NCI-H1417 (cell line): ENCODE measurements at places on chromosomes 6 and 20.
A peak's percentile ranks its signal among the peaks of the same experiment; 100 is the strongest.

DNA sequence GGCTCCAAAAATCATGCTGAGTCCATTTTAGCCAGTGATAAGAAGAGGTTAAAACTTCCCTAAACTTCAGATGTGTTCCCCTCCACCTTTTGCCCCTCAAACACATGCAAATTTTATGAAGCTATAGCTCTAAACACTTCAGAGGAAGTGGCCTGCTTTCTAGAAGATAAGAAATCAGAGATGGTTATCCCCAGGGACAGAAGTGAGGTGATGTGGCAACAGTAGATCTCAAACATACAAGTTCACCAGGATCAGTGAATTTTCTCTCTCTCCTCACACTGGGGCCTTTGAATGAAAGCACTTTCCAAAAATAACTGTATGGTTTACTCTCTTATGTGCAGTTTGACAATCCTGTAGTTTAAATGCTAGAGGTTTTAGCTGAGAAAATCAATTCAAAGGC lies 332.0 kb downstream of the BTBD9 start:
- no peak for DNase-seq

- peak; percentile 81 for DNase-seq
Measured at GRCh38 chr20:61115364-61116065, 136.5 kb upstream of the CDH4 start.

DNA sequence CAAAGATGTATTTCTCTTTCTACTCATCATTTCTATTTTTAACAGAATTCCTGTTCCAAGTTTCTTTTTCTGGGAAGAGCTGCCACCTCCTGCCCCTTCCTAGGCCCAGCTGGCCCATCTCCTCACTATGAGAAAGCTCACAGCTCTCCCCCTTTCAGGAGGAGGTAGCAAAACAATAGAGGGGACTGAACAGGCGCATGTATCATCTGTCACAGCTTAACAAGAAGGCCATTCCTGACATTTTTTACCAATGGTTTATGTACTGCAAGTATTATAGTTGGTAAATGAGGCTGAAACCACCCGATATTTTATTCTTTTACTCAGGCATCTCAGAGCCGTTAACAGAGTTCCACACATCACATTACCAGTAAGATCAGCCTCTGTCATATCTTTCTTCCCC lies 103.7 kb upstream of the MTHFD1L start:
- no peak for DNase-seq

DNA sequence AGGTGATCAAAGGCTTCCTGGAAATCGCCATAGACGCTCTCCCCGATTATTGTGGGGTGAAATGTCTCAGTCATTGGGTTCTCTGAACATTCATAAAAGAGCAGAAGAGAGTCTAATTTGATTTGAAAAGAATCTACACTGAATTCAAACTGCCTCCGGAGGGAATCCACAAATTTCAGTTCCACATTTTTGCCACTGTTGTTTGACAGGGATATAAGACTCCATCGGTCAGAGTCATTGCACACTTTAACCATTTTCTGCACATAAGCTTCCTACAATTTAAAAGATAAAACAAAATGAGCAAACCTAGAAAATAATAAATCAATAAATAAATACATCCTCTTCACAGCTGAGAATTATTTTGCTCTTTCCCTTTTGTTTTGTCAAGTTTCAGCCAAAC lies 2.3 kb downstream of the TENT5A start:
- no peak for DNase-seq

- no peak for DNase-seq
Measured at GRCh38 chr6:34374508-34374907, 18.0 kb downstream of the NUDT3 start.

DNA sequence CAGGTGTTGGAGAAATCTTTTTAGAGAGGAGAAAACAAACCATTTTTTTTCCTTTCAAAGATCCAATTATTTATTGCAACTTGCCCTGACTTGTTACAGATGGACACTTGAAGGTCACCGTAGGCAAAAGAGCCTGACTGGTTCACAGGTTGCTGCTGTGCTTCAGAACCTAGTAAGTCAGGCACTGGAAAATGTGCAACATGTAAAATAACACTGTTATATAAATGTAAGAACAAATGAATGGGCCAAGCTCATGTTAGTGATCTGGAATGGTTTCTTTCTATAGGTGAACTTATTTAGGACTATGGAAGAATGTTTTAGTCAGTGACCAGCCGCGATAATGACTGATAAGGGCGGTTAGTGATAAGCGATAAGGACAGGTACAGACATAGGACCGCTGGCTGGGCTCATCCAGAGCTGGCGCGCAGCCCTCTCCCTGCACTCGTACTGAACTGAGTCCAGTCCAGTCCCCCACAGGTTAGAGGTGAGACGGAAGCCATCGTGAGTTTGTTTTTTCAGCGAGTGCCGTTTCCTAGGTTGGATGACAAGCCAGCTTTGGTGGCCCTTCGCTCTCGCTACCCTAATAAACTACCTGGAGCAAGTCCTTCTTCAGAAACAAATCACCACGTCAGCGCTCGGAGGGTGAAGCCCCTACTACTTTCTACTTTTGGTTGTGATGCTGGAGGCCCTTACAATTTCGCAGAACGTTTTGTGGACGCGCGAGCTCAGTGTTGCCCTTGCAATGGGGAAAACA lies 94.4 kb upstream of the PRDM1 start:
- DNase-seq, result no peak

GRCh38 chr20:48051794-48052474 lies 266.7 kb upstream of the SULF2 start:
- DNase-seq, result no peak

- no peak for DNase-seq
Measured at GRCh38 chr6:18259675-18260447, 4.5 kb downstream of the DEK start.

DNA sequence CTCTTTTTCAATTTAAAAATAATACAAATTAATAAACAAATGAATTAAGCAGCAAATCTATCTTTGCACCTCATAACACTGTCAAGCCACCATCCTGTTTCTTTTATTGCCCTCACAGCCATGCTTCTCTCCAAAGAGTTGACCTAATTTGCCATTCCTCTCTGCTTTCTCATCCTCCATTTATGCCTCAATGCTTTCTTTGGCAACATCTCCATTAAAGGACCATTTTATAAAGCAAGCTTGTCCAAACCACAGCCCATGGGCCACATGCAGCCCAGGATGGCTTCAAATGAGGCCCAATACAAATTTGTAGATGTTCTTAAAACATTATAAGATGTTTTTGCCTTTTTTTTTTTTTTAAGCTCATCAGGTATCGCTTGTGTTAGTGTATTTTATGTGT lies 26.4 kb upstream of the MEI4 start:
- no peak for DNase-seq

DNA sequence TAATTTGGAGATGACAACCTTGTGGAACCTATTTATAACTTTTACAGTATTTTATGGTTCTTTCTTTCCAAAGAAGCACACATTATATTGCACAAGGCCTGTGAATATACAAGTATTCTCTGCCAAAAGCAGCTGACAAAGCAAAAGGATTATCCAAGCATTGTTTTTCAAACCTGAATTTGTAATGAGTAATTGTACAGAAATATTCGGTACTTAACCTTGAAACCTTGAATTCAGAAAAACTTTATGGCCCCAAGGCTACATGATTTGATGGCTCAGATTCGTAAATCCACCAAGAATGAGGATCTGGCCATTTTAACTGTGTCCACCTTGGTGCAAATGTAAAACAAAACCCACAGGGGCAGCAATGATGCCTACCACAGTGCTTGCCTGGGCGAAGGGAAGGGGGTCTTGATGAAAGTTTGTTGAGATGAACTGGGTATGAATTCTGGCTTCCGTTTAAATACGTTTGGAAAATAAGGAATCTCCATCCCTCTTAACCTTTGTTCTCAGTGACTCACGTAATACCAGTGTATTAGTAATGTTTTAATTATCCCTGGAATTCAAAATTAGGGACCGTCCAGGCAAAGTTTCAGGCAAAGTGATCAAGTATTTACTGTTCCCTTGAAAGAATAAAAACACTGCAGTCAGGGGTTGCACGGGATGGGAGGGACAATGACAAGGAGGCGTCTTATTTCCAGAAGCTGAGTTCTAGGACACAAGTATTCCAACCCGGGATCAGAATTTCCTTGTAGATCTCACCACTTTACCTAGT lies 2.7 kb upstream of the RBM24 start:
- DNase-seq, result no peak

DNA sequence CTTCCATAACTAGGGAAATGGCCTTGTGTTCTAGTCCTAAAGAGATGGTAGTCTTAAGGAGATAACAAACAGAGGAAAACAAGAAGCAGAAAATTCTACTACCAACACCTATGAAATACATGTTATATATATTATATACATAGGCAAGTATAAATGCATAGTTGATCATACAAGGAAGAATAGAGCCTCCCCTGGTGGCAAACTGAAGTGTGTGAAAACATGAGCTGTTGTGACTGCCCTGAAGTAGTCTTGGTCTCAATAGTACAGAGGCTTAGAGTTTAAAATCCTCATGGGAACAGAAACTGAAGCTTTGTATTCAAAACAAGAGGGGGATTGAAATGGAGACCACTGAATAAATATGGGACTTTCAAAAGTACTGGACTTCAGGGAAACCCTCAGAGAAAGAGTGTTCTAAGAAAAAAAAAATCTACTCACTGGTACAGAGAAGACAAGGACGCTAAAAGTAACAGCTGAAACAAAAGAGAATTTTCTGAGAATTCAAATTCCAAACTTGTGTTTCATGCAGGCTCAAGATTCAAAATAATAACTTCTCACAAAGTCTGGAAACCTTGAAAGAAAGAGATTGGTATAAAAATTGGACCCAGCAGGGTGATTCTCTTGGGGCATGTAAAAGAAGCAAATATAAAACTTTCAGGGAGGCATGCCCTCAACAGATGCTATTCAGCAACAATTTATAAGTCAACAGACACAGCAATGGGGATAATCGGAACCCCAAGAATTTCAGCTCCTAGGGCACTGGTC lies 59.7 kb upstream of the SAMD3 start:
- DNase-seq, result no peak

- peak; percentile 49 for DNase-seq
Measured at GRCh38 chr6:91654793-91655192, 1067.9 kb upstream of the MAP3K7 start.

GRCh38 chr20:46709459-46710152 lies at the start of gene SLC2A10:
Gene SLC2A10, plus strand, starts transcription at chr20:46709649. Its CDS starts 88 bp downstream, at chr20:46709737.
- no peak for DNase-seq

DNA sequence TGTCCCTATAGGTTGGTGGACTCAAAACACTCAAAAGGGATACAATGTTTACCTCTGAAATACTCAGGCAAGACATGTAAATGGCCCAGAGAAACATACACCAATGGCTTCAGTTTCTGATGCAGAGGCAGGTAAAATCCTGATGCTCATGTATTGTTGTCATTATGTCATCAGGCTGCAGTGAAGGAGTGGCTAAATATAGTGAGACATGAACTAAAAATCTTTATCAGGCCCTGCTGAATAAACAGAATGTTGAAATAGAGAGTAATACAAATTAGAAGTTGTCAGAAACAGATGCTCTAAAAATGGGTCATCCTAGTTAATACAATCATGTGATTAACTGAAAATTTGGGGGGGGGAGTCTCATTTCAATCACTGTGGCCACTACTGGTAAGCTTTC lies 20.4 kb downstream of the PTPRK start:
- DNase-seq, result no peak

DNA sequence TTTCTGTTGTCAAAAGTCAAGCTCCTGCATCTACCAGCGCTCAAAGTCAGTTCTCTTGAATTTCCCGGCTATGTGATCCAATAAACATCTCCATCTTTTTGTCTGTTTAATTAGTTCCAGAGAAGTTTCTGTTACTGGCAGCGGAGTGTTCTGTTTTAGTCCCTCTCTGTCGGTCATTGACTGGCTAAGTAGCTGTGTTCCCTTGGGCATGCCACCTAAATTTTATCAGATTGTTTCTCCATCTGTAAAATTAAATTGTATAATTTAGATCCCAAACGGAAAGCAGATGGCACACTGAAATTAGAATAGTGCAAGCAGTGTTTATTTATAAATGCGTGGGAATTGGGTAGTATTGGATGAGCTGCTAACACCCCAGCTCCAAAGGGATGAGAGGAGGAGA lies 29.7 kb upstream of the PRL start:
- DNase-seq, result no peak

DNA sequence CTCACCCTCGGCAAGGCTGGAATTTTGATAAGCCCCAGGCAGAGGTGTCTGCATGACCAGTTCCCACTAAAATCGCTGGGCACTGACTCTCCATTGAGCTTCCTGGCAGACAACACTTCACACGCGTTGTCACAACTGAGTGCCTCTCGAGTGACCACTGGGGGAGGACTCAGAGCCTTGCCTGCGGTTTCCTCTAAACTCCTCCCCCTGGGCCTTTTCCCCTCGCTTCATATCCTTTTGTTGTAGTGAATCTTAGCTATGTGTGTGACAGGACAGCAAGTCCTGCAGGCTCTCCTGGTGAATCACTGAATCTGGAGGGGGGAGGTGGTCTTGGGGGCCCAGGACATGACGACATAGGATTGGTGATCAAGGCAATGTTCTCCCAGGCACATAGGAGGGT lies 670.8 kb downstream of the PRKN start:
- DNase-seq, result no peak

GRCh38 chr6:29355603-29356002 lies 13.1 kb downstream of the OR5V1 start:
- DNase-seq, result no peak

- DNase-seq, result no peak
Measured at GRCh38 chr6:3162067-3162497, 4.7 kb upstream of the TUBB2A start.

- no peak for DNase-seq
Measured at GRCh38 chr20:62167474-62167873, 15.4 kb upstream of the MTG2 start.

- no peak for DNase-seq
Measured at GRCh38 chr6:71310261-71310660, 21.6 kb downstream of the OGFRL1 start.

- peak; percentile 30 for DNase-seq
Measured at GRCh38 chr20:23255716-23256385, 94.7 kb upstream of the NXT1 start.

DNA sequence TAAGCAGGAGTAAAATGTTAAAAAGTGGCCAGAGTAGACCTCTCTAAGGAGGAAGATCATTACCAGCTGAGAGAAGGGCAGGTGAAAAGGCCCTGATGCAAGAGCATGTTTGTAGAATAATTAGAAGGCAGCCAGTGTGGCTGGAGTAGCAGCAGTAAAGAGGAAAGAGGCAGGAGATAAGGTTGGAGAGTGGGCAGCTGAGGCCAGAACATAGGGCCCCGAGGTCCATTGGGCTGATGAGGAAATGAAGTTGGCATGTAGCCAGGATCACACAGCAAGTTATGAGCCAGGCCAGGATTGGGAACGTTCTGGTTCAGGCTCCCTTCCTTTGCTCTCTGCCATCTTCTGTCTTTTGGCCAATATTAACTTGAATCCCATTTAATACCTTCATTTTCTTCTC lies 51.6 kb downstream of the RALY start:
- no peak for DNase-seq

DNA sequence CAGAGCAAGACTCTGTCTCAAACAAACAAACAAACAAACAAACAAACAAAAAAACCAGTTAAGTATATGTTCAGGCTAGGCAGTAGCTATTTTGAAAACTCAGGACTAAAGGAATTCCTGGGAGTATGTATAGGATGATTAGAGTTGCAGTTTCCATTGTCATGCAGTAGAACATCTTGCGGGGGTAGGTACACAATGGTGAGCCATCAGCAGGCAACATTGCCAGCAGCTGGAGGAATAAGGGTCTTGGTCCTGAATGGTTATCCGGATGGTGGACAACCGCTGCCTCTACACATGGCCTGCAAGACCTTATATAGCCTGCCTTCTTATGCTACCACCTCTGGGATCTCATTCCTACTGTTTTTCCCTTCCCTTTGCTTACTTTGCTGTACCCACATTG lies 297.5 kb downstream of the SOX4 start:
- DNase-seq, result no peak

- no peak for DNase-seq
Measured at GRCh38 chr20:63977739-63978276, 1.6 kb downstream of the SAMD10 start.
